ENCODE measurements at places on chromosomes 5 and 9. TPM values are rescaled to one million over a fixed set of nuclear protein-coding genes. Genes with fewer than 3 reads are reported as not detected.
A peak's percentile ranks its signal among the peaks of the same experiment; 100 is the strongest.

- DNase-seq: no peak
These were observed 1.3 kb downstream of the SLC35D2 start for GRCh38 chr9:96382175-96382574.

- no peak for DNase-seq
These were observed 7.9 kb downstream of the TICAM2 start for GRCh38 chr5:115594128-115595047.

DNA sequence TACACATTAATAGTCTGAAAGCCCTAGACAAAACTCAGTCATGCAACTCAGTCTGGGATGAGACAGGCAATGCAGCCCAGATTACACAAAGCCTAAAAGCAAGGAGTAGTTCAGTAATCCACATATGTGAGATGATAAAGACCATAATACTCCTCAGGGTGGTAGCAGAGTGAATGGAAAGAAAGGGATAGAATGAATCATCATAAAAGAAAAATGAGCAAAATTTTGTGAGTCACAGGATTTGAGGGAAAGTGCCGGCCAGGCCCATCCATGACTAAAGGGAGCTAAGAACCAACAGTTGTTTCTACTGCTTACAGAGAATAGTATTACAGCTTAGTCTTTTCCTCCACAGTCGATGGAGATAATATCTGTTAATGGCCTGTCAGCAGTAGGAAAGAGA, 90.0 kb upstream of the POU5F2 start:
- no peak for DNase-seq

GRCh38 chr5:34660444-34660843, 4.3 kb downstream of the RAI14 start:
- peak; percentile 72 for DNase-seq

DNA sequence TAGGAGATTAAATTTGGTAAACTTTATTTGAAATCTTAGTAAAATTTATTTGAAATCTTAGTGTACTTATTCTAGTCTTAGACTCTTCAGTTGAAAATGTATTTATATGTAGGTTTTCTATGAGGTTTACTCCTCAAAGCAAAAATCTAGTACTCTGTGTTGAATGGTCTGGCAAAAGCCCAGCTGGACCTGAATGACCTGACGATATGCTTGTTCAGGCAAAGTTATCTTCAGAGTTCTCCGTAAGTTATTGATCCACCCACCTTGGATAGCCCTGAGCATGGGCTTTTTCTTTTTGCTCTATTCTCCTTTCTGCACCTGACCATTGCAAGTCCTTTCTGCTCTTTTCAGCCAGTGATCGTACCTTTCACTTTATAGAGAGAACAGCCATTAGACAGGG, 158.4 kb downstream of the MAN2A1 start:
- DNase-seq: no peak

- DNase-seq: no peak
These were observed 227.3 kb downstream of the KDM4C start for GRCh38 chr9:6984941-6985578.

- no peak for DNase-seq
These were observed 659.8 kb downstream of the IRX1 start for GRCh38 chr5:4255441-4255840.

DNA sequence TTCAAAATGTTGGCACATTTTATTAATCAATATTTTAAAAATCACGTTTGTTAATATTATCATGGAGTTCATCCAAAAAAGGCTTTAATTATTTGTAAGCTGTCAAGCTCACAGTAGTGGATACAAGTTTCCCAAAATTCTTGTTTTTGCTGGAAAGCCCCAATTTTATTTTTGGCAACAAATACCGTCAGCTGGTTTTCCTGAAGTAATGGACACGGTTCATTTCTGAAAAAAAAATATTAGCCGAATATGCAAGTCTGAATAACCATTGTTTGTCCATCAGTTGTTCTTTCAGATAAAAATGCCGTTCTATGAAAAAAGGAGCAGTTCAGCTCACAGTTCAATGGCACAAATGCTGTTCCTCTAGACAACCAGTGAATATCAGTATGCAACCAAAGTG, 101.5 kb upstream of the RAI14 start:
- no peak for DNase-seq

DNA sequence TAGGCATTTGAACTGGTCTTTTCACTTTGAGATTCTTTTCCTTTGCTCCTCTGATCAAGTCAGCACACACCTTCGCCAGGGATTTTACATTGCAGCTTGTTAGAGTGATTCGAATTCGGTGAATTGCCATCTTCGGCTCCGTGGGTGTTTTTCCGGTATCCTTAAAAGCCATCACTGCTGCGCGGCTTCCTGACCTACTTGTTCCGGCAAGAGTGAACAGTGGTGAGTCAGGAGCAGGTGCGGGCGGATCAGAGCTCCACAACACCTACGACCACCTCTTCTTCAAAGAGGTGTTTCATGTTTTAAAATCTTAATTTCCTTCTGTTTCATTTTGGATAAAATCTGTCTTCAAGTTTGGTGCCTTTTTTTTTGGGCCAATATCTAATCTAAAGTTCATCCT, 134.6 kb downstream of the TMC1 start:
- no peak for DNase-seq

GRCh38 chr5:179243333-179243732, 101.9 kb downstream of the ADAMTS2 start:
- DNase-seq: no peak

- no peak for DNase-seq
These were observed 581.8 kb upstream of the WWC1 start for GRCh38 chr5:167709625-167710024.

GRCh38 chr9:124502711-124503702, 4.2 kb downstream of the NR5A1 start:
- no peak for DNase-seq

- DNase-seq: no peak
These were observed 31.6 kb downstream of the LMNB1 start for GRCh38 chr5:126808521-126808988.

DNA sequence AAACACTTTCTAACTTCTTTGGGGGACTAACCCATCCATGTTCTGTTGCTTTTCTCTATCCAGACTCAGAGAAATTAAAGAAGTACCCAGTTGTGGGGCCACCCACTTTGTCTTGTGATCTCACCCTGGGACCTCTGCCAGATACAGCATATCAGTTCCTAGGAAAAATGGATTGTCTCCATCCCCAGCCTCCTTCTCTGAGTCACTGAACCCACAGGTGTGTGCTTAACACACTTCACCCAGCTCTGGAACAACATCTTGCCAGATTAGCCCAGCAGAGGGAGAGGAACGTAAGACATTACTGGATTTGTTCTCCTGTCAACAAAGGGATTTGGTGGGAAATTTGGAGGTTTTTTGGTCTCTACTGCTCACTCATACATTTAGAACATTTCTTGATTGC, 19.2 kb downstream of the FAM240B start:
- no peak for DNase-seq

- DNase-seq: no peak
These were observed 345 bp upstream of the PRRC1 start for GRCh38 chr5:127517110-127517479.

GRCh38 chr5:142319560-142320429, 5.0 kb downstream of the SPRY4 start:
- no peak for DNase-seq

- DNase-seq: no peak
These were observed 38.6 kb downstream of the CRB2 start for GRCh38 chr9:123394291-123395235.

GRCh38 chr5:136689552-136689951, 324.2 kb upstream of the TRPC7 start:
- no peak for DNase-seq

- no peak for DNase-seq
These were observed 20.6 kb downstream of the SLC38A9 start for GRCh38 chr5:55691265-55692105.

- no peak for DNase-seq
These were observed 8.1 kb downstream of the TTC23L start for GRCh38 chr5:34847056-34847455.

DNA sequence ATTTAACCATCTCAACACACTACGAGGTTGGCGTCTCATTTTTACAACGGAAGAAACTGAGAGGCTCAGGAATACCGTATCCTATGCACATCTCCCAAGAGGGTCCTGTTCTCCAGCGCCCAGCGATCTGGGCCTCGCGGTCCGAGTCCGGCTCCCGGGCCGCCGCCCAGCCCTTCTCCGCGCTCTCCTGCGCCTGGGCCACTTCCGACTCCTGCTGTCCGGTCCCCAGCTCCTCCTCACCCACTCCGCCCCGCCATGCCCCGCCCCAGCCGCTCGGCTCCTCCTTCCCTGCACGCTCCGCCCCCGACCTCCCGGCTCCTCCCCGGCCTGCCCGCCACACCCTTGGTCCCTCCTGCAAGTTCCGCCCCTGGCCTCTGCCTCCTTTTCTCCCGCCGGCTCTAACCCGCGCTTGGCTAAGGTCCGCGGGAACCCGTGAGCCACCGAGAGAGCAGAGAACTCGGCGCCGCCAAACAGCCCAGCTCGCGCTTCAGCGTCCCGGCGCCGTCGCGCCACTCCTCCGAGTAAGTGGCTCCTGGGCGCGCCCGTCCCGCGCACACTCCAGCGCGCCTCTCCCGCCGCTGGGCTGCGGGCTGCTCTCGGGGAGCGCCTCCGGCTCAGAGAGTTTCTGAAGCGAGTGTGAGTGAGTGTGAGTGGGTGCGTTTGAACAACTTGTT, 87.3 kb upstream of the TNFAIP8 start:
- DNase-seq: no peak

DNA sequence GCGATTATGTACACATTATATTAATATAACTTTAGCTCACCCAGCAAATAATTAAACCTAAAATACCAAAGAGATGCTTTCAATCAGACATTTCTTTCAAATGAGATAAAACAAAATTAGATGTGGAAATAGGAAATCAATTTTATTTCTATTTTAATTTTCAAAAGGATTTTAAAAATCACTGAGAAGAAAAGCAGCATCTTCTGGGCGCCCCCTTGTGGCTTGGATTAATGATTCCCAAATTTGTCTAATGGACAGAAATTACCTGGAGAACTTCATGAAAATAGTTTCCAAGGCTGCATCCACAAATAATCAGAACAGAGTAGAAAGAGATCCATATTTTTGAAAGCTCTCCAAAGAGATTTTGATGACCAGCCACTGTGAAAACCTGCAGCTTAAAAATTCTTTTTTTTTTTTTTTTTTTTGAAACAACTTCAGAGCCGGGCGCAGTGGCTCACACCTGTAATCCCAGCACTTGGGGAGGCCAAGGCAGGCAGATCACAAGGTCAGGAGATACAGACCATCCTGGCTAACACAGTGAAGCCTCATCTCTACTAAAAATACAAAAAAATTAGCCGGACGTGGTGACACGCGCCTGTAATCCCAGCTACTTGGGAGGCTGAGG, 50.9 kb upstream of the CEMIP2 start:
- no peak for DNase-seq

DNA sequence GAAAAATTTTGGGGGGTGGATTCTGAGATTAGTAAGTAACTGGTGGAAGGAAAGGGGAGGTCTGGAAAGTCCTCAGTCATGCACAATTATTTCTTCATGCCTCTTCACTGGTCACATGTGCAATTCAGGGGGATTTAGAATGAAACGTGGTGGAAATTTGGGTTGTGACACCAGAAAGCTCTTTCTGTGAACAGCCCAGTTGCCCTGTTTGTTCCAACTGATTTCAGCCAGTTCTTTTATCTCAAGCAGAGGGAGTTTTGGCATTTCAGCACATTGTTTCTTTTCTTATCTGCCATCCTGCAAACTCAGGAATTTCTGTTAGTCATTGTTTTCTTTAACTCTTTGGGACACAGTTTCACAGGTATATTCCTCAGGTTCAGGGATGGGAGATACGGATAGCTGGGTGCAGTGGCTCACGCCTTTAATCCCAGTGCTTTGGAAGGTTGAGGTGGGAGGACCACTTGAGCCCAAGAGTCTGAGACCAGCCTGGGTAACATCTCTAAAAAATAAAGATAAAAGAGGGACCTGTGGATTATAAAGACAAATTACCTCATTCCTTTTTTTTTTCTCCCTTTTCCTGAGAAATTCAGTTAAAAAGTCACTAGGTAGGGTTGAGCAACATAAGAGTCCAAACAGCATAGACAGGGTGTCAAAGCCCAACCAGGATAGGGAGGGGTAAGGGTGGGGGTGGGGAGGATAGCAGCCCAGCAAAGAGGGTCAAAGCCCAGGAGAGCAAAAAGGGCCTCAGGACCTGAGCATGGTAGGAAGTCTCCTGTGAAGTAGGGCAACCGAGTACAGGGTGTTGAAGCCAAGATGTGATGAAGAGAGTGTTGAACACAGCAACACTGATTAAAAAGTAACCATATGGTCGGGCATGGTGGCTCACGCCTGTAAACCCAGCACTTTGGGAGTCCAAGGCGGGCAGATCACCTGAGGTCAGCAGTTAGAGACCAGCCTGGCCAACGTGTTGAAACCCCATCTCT, 5.4 kb upstream of the B4GALT1 start:
- no peak for DNase-seq

GRCh38 chr5:14342306-14342705, 199.2 kb downstream of the TRIO start:
- no peak for DNase-seq

- DNase-seq: no peak
These were observed 112.5 kb downstream of the CTNND2 start for GRCh38 chr5:11791792-11792191.

GRCh38 chr9:124797343-124798103, 20.6 kb downstream of the OLFML2A start:
- DNase-seq: no peak

GRCh38 chr9:13847270-13847669, 466.7 kb downstream of the NFIB start:
- DNase-seq: no peak

GRCh38 chr9:111633389-111633736, 2.2 kb downstream of the DNAJC25 start:
- no peak for DNase-seq

- DNase-seq: no peak
These were observed 40.3 kb upstream of the NSMF start for GRCh38 chr9:137499416-137499815.

DNA sequence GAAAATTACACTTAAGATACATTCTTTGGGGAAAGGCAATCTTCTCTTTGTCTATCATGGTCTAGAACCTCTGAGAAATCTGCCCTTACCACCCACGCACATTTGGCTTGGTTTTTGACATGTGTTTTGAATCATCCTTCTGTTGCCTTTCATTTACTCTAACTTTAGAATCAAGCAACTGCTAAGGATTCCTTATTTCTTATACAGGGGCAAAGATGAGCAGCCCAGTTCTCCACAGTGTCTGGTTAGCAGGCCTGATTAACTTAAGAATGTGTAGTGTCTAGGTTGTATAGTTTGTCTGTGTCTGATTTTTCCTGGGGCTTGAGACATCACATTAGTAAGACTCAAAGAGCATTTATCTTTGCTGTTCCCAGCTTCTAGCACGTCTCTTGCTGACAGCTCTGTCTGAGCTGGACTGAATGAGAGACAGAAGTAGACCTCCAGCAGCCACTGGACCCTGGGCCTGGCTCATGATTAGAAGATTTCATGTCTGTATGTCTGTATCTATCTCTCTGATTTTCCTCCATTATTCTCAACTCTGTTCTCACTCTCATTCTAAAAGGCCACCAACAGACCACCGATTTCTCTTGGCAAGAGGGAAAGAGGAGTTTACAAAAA, 31.8 kb upstream of the PCA3 start:
- DNase-seq: no peak

- no peak for DNase-seq
These were observed 216.4 kb downstream of the TARS1 start for GRCh38 chr5:33657176-33657575.

GFI1B gene
- total RNA-seq: not detected

EXOSC2 gene
- 17.4 TPM for total RNA-seq

PNPLA7 gene
- 2.4 TPM for total RNA-seq

NEURL1B gene
- 15.2 TPM for total RNA-seq

BTNL3 gene
- not detected for total RNA-seq

PDLIM7 gene
- 341 TPM for total RNA-seq

Measured in glomerular endothelial cell (primary cell).